ENCODE measurements at places on chromosomes 16 and 17. TPM values are rescaled to one million over a fixed set of nuclear protein-coding genes. Genes with fewer than 3 reads are reported as not detected.

Gene GPR142
- total RNA-seq: not detected

Gene MRM3
- total RNA-seq: 15.7 TPM

Gene DNASE1L2
- not detected for total RNA-seq

Gene WNK4
- 1.5 TPM for total RNA-seq

Gene SLC5A10
- not detected for total RNA-seq

Gene SOX8
- total RNA-seq: 1.4 TPM

Gene CDH8
- total RNA-seq: not detected

Gene ACAP1
- not detected for total RNA-seq

Gene LRRC37A3
- 2.6 TPM for total RNA-seq

Gene KRT40
- total RNA-seq: not detected

Gene CES1
- 41.6 TPM for total RNA-seq

Gene NECAB2
- total RNA-seq: not detected

Gene RPL38
- total RNA-seq: 443 TPM

Gene CTRB2
- total RNA-seq: not detected

Gene GCGR
- total RNA-seq: not detected

Gene TRAF7
- total RNA-seq: 52.4 TPM

Gene CRYBA1
- total RNA-seq: not detected
